T-helper 22 cell (primary cell): ENCODE measurements at places on chromosomes 2 and 18.

GRCh38 chr2:112295407-112296078 is 20.1 kb downstream of the ZC3H6 start:
- no peak for DNase-seq

DNA sequence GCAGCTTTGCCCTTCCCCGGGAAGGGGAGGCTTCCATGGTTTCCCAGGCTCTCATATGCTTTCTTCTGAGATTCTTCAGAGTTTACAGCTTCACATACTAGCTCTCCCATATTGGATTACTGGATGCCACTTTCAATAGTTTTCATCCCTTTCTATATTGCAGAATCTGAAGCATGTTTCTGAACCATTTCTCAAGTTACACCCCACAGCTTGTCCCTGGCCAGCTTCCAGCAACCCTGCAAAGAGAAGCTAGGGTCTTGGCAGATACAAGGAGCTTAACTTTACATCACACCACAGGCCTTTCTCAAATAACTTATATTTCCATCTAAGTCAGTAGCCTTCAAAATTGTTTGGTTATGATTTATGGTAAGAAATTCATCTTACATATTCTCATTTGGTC is 39.6 kb downstream of the LHCGR start:
- no peak for DNase-seq

DNA sequence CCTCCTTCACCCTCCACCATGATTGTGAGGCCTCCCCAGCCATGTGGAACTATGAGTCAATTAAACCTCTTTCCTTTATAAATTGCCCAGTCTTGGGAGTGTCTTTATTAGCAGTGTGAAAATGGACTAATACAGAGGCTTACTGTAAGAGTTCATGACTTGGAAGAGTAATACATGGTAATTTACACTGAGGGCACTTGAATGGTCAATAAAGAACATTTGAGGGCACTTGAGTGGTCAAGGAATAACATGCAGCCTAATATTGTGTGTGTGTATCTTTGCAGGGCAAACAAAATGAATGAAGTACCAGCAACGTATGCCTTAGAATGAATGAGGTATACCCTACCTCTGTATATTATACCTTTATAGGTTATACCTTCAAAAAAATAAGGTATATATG is 190.4 kb upstream of the SOX11 start:
- DNase-seq = no peak

DNA sequence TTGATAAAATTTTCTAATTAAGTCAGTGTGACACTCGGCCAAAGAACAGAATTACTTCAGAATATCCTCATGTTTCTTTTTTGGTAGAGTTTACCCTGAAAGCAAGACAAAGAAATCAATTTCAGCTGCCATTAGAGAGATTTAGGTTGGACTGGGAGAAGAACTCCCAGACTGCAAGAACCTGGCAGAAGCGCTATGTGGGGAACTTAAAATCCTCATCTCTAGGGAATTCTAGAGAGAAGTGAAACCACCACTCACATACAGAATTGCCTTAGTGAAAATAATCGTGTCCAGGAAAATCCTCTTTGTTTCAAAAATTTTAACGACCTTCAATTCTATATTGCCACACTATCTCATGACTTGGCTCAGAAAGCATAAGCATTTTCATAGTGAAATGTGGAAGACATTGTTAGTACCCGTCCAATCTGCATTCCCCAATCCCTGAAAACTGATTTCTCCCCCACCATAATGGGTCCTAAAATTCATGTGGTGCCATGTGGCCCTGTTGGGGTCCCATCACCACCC is 297.3 kb upstream of the MEIS1 start:
- DNase-seq = no peak

DNA sequence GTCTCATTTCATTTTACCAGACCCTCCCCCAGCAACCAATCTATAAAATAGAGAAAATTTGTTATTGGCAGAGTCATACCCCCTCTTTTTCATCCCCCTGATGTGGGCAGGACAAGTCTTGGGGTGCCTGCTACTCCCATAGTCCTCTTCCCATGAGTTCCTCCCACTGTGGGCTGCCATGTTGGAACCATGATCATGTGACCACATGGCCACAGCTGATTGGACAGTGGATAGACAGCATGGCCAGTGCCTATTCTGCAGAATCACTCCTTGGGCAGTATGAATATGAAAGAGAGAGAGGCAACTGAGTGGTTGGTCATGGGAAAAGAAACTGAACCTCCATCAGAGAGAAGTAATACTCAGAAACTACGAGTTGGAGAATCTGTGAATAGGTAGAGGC is 84.9 kb downstream of the PDCL3 start:
- no peak for DNase-seq

- DNase-seq = no peak
Observed at GRCh38 chr2:59680863-59681262, 872.6 kb downstream of the BCL11A start.

DNA sequence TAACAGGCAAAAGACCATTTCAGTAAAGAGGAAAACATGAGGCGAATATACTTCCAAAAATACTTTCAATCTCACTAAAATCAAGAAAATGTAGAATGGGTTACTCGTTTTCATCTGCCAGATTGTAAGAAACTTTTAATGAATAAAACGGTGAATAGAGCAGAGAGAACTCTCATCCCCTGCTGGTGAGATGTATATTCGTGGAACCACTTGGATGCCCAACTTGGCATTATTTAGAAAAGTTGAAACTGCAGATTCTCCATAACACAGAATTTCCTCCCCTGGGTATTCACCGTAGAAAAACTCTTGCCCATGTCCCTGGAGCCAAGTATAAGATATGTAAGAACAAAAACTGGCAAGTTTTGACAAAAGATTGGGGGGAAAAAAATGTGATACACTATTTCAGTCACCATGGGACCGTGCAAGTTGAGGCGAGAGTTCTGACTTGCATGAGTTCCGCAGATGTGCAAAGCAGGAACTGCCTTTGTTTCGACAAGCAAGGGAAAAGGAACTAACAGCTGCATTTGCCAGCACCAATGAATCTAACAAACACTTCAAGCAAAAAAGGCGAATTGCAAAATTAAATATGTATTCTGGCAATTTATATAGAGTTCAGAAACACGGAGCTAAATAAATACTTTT is 14.8 kb downstream of the TIMM21 start:
- DNase-seq = no peak

DNA sequence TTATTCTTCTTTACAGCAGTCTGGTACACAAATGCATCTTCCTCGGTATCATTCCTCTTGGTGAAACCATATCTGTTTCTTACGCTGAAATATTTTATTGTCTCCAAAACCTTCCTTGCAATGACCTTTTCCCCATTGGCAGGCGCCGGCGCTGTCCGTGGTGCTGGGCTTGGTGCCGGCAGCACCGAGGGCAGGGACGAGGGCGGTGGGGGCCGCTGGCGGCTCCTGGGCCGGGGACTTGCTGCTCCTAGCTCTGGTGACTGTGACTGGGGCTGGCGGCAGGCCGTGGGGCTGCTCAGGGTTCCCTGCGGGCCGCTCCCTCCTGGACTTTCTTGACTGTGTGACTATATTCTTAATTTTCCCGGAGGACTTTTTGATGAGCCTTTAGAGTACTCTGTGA is 72.5 kb downstream of the GPR39 start:
- DNase-seq = no peak

- DNase-seq = no peak
Observed at GRCh38 chr2:108835040-108835439, 48.5 kb downstream of the CCDC138 start.

DNA sequence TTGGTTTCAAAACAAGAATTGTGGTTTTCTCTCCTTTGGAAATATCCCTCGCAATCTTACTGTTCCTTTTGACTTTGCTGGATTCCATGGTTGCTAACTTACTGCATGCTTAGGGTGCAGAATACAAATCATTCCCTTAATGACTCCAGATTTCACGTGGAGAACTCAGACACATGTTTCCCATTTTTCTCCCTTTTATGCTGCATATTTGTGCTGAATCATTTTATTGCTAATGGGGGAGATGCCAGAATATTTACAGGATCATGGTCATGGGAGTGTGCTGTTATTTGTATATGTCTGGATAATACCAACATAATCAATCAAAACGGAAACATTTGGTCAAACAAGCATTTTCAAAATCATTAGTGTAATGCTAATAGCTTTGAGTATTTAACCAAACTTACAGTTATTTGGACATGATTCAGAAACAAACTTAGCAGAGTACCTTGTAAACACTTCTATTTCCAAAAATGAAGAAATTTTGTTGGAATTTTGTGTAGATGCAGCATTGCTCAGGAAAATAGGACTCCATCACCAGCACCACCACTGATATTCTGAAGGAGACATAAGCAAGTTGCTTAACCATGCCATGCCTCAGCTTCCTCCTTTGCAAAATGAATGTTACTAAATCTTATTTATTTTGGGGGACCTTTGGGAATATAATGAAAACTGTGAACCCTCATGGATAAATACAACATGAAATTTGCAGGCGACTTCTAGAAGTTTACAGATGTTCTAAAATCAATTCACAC is 122.5 kb upstream of the RND3 start:
- no peak for DNase-seq

DNA sequence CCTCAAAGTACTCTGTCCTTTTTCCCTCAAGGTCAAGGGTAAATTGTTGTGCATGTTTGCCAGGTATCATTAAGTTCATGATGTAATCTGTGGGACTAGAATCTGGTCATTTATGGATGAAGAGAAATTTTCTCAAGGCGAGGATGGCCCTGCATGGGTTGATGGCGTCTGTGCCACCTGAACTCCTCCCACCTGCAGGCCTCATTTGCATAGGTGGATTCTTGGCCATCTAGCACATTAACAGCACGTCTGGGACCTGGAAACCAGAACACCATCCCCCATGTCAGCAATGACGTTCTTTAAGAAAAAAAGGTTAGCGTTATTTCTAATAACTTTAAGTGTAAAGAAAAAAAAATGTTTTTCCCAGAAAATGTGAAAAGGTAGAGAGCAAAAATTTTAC is 145.8 kb downstream of the ESCO1 start:
- DNase-seq = no peak
